CD8-positive, alpha-beta memory T cell (primary cell): ENCODE measurements at places on chromosomes 4 and X.

GRCh38 chr4:89957046-89957926 is 62.6 kb downstream of the MMRN1 start:
- H3K27me3 ChIP-seq, result no peaks in the 10 kb centered on the region
- no peaks in the 10 kb centered on the region for H3K36me3 ChIP-seq
- DNase-seq, result no peak
- no peak overlapping the region for H3K27ac ChIP-seq
- H3K4me3 ChIP-seq, result no peak overlapping the region

GRCh38 chr4:122764821-122765215 is 32.3 kb downstream of the BBS12 start:
- DNase-seq, result no peak
- H3K4me1 ChIP-seq, result peaks cover 13% of the 10 kb centered on the region
- H3K36me3 ChIP-seq, result no peaks in the 10 kb centered on the region
- H3K27me3 ChIP-seq, result no peaks in the 10 kb centered on the region

DNA sequence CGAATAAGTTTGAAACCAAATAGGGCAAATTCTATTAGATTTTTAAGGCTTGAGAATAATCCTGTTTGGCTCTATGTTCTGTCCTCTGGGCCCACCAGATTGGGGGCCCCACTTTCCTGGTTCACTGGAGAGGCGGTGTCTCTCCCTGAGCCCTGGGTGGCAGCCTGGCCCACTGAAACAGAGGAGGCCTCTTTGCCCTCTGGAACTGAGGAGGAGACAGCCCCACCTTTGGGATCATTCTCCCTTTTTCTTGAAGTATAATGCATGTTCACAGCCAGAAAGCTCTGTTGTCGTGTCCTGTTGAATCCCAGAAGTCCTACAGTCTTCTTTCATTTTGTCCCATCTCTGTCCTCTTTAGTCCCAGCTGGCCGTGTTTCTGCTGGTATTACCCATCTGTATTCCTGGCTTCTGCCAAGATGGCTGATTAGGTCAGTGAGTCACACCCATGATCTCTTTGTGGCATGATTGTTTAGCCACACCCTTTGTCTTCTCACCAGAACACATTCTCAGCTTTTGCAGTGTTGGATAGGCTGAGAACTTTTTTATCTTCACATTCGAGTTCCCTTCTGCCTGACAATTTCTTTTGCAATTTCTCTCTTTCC is 8.1 kb upstream of the TBC1D25 start:
- DNase-seq, result no peak
- peaks cover 11% of the 10 kb centered on the region for H3K4me1 ChIP-seq
- H3K27ac ChIP-seq, result peak overlapping the region; percentile 16
- no peaks in the 10 kb centered on the region for H3K27me3 ChIP-seq
- H3K36me3 ChIP-seq, result no peaks in the 10 kb centered on the region
- H3K4me3 ChIP-seq, result no peak overlapping the region

GRCh38 chr4:107148904-107149303 is 112.8 kb upstream of the DKK2 start:
- no peak overlapping the region for H3K27ac ChIP-seq
- H3K27me3 ChIP-seq, result no peaks in the 10 kb centered on the region
- H3K36me3 ChIP-seq, result no peaks in the 10 kb centered on the region
- no peak overlapping the region for H3K4me3 ChIP-seq
- no peaks in the 10 kb centered on the region for H3K4me1 ChIP-seq
- DNase-seq, result no peak

DNA sequence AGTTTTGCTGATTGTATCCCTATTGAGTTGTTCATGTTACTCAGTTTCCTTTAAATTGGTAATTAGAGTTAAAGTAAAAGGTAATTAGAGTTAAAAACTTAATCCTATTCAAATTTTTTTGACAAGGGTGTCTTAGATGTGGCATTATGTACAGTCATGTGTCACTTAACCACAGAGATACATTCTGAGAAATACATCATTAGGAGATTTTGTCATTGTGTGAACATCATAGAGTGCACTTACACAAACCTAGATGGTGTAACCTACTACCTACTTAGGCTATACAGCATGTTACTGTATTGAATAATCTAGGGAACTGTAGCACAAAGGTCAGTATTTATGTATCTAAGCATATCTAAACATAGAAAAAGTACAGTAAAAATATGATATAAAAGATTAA is 39.2 kb downstream of the BEX3 start:
- H3K36me3 ChIP-seq, result no peaks in the 10 kb centered on the region
- DNase-seq, result no peak
- no peak overlapping the region for H3K4me3 ChIP-seq
- H3K27me3 ChIP-seq, result no peaks in the 10 kb centered on the region

GRCh38 chr4:53929955-53930798 is 134.2 kb downstream of the CHIC2 start:
- H3K4me1 ChIP-seq, result no peaks in the 10 kb centered on the region
- DNase-seq, result peak; percentile 44
- H3K4me3 ChIP-seq, result no peak overlapping the region
- H3K36me3 ChIP-seq, result no peaks in the 10 kb centered on the region

DNA sequence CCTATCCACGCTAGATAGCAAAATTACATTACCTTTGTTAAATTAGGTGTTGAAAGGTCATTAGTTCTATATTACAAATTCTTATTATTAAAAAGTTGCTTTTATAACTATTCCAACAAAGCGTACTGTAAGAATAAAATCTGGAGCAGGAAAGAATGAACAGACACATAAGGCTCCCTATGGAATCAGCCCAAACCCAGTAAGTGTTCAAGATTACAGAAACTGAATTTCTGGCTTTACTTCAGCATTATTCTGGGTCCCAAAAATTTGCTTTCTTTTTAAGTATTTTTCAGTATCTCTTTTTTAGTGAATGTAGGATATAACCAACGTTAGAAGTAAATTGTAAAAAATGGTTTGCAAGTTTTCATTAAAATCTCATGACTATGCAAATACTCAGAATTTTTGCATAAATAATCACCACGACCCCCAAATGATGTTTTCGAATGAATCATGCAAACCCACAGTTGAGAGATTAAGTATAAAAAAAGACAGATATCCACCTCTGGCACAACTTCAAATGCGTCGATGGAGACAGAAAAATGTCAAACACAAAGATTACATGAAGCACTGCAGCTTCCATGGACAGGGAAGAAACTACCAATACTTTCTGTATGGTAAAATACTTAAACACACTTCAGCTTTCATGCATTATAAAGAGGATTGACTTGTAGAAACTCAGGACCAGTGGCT is 238.5 kb downstream of the RASL11B start:
- no peak for DNase-seq
- no peak overlapping the region for H3K27ac ChIP-seq

DNA sequence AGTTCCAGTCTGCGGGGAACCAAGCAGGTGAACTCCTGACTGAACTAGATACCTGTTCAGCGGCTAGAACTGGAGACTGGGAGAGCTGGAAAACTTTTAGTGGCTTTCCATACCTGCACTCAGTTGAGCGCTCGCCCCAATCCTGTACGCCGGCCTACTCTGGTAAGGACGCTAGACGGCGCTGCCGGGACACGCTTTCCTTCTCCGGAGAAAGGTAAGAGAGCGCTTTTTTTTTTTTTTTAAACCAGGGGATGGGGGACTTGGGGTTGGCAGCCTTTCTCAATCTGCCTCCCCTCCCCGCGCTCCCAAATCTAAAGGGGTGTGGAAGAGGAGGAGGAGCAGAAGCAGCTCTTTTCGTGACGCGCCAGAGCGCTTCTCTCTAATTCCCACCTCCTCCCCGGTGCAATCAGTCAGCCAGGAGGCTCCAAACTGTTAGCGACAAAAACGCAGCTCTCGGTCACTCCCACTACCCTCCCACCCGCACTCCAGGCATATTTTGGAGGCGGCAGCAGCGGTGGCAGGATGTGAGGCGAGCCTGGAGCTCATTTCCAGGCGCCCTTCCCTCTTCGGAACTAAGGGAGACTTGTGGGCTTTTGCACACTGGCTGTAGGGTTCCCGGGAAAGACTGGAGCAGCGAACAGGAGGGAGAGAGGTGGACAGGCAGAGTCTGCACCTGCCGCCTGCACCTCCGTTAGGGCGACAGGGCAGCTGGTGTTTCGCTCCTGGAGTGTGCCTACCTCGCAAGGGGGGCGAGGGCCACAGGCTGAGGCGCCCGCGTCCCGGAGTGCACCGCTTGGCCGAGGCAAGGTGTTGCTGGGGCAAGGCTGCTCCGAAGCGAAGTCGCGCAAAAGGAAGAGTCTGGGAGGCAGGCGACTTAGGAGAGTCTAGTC is at the start of gene IL1RAPL2:
Gene IL1RAPL2 (plus strand): TSS at position 409 of the 890 bp plus-strand sequence.
- no peak within 1 kb of the TSS for H3K4me3 ChIP-seq
- no peak within 1 kb of the TSS for H3K27ac ChIP-seq
- no peak for DNase-seq
- H3K36me3 ChIP-seq, result no peaks in the 10 kb centered on the region
- H3K27me3 ChIP-seq, result no peaks in the 10 kb centered on the region
